Sigmoid colon (tissue), 7 donors: ENCODE measurements at places on chromosomes 2 and 18. TPM values are rescaled to one million over a fixed set of nuclear protein-coding genes. Genes with fewer than 3 reads are reported as not detected.

GRCh38 chr2:233074106-233074505 is 14.0 kb downstream of the INPP5D start:
- H3K4me3 ChIP-seq: no peak overlapping the region
- no peak overlapping the region for H3K27ac ChIP-seq
- no peaks in the 10 kb centered on the region for H3K27me3 ChIP-seq
- no peaks in the 10 kb centered on the region for H3K36me3 ChIP-seq
- no peak for DNase-seq
- H3K4me1 ChIP-seq: no peaks in the 10 kb centered on the region

DNA sequence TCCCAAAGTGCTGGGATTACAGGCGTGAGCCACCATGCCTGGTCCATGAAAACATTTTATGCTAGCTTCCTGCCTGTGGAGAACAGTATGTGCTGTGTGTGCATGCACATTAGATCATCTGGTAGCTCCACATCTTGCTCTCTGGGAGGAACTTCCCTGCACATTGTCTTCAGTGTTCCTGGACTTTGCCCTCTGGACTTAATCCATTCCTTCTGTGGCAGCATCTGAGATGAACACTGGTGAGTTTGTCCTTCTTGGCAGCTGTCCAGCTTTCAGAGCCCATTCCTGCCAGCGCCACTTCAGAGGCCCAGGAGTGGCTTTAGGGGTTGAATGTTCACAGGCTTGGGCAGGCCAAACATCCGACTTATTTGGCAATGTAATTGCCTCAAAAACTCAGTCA is 65.2 kb downstream of the POU3F3 start:
- DNase-seq: no peak
- no peak overlapping the region for H3K27ac ChIP-seq
- H3K4me1 ChIP-seq: no peaks in the 10 kb centered on the region
- no peaks in the 10 kb centered on the region for H3K27me3 ChIP-seq
- no peaks in the 10 kb centered on the region for H3K36me3 ChIP-seq

- H3K4me3 ChIP-seq: no peak overlapping the region
- DNase-seq: no peak
- no peaks in the 10 kb centered on the region for H3K4me1 ChIP-seq
- H3K36me3 ChIP-seq: no peaks in the 10 kb centered on the region
Observed at GRCh38 chr18:1383465-1383864, 478.8 kb downstream of the ADCYAP1 start.

DNA sequence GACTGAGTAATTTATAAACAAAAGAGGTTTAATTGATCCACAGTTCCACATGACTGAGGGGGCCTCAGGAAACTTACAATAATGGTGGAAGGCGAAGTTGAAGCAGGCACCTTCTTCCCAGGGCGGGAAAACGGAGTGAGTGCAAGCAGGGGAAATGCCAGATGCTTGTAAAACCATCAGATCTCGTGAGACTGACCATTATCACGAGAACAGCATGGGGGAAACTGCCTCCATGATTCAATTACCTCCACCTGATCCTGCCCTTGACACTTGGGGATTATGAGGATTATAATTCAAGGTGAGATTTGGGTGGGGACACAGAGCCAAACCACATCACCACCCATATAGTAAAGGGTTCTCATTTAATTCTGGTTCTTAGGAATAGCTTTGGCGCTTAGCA is 219.5 kb upstream of the ATP5MC3 start:
- no peaks in the 10 kb centered on the region for H3K27me3 ChIP-seq
- no peak overlapping the region for H3K27ac ChIP-seq
- H3K36me3 ChIP-seq: no peaks in the 10 kb centered on the region
- no peaks in the 10 kb centered on the region for H3K4me1 ChIP-seq

DNA sequence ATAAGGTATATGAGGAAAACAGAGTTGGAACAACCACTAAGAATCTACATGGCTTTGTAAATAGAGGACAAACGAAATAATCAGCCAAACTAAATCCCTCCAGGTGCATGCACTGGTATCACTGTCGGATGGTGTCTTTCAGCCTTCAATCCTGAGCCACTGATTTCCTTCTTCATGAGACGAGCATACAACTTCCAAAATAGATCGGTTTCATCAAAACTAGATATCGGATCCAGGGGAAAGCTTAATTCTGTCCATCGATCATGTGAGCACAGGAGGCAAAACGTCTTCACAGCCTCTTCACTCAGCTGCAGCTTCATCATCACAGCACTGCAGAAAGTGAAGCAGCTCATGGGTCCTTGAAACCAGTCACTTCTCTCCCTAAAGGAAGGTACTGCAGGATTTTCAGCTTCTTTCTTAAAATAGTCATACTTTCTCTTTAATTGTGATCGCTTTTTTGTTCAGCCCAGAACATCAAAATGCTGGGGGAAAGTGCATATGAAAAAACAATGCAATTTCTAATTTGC is 80.5 kb downstream of the DTNB start:
- H3K4me1 ChIP-seq: no peaks in the 10 kb centered on the region
- no peaks in the 10 kb centered on the region for H3K27me3 ChIP-seq
- no peak overlapping the region for H3K27ac ChIP-seq
- no peak overlapping the region for H3K4me3 ChIP-seq

- no peak overlapping the region for H3K27ac ChIP-seq
- H3K4me1 ChIP-seq: no peaks in the 10 kb centered on the region
- no peaks in the 10 kb centered on the region for H3K36me3 ChIP-seq
- no peak for DNase-seq
- H3K4me3 ChIP-seq: no peak overlapping the region
Observed at GRCh38 chr18:68500556-68500955, 214.4 kb downstream of the TMX3 start.

DNA sequence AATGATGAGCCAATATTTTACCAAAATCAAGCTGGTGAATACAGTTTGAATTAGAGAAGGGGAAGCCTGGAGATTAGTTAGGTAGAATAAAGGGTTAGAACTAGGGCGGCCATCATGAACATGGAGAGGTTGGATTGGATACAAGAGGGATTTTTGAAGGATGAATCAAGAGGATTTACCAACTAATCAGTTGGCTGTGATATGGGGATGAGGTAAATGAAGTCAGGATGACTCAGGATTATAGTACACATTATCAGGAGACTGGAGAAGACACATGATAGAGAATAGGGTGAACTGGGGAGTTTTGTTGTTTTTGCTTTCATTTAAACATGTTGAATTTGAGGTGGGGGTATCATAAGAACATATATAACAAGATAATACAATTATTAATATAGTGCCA is 73.8 kb upstream of the PROKR1 start:
- no peak for DNase-seq
- H3K4me3 ChIP-seq: no peak overlapping the region
- no peaks in the 10 kb centered on the region for H3K36me3 ChIP-seq
- H3K4me1 ChIP-seq: no peaks in the 10 kb centered on the region

- no peak overlapping the region for H3K27ac ChIP-seq
- no peaks in the 10 kb centered on the region for H3K36me3 ChIP-seq
- H3K4me1 ChIP-seq: no peaks in the 10 kb centered on the region
- no peak overlapping the region for H3K4me3 ChIP-seq
- H3K27me3 ChIP-seq: no peaks in the 10 kb centered on the region
Observed at GRCh38 chr2:39603436-39603835, 62.3 kb upstream of the TMEM178A start.

- no peaks in the 10 kb centered on the region for H3K4me1 ChIP-seq
- DNase-seq: no peak
- no peak overlapping the region for H3K4me3 ChIP-seq
- H3K27ac ChIP-seq: no peak overlapping the region
- H3K36me3 ChIP-seq: peaks cover 39% of the 10 kb centered on the region
Observed at GRCh38 chr2:158629116-158629515, 166.0 kb upstream of the DAPL1 start.

GRCh38 chr2:117127680-117128079 is 686.8 kb upstream of the DDX18 start:
- no peak for DNase-seq
- no peaks in the 10 kb centered on the region for H3K4me1 ChIP-seq
- no peak overlapping the region for H3K4me3 ChIP-seq
- no peaks in the 10 kb centered on the region for H3K27me3 ChIP-seq

GRCh38 chr2:224819075-224819474 is 102.9 kb upstream of the CCDC195 start:
- no peaks in the 10 kb centered on the region for H3K27me3 ChIP-seq
- no peak overlapping the region for H3K27ac ChIP-seq
- no peak for DNase-seq
- no peaks in the 10 kb centered on the region for H3K36me3 ChIP-seq
- H3K4me3 ChIP-seq: no peak overlapping the region

GRCh38 chr2:36459725-36460137 is 104.2 kb downstream of the CRIM1 start:
- H3K4me3 ChIP-seq: no peak overlapping the region
- H3K27ac ChIP-seq: peak overlapping the region; percentile 36
- peaks cover 3% of the 10 kb centered on the region for H3K36me3 ChIP-seq
- peaks cover 69% of the 10 kb centered on the region for H3K4me1 ChIP-seq
- DNase-seq: no peak

DNA sequence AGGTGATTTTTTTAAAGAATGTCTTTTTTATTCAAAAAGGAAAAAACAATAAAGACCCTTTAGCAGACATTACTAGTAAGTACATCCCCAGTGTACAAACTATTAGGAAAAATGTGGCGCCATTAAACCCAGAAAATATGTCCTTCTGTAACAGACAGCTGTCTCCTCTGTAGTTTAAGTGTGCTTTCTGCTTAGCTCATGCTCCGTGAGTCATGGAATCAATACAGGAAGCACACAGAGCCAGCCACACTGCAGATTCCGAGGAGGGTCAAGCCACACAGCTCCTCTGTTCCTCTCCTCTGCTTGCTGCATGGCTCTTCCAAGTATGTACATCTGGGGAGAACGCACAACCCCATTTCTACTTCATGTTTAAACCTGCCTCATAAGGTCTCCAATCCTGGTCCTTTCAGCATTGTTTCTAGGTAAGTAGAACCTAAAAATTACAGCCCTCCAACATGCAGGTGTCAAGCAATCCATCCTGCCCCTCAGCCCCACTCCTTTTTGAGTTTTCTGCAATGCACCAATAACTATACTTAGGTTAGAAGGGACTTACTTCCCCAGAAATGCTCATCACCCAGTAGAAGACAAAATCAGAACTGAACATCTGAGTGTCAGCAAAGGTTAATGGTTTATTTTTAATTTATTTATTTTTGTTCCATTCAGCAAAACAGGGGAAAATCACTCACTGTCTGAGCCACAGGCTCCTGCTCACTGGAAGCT is 37.5 kb downstream of the ACVR1 start:
- no peaks in the 10 kb centered on the region for H3K27me3 ChIP-seq
- peaks cover 60% of the 10 kb centered on the region for H3K4me1 ChIP-seq
- H3K36me3 ChIP-seq: no peaks in the 10 kb centered on the region
- H3K27ac ChIP-seq: peak overlapping the region; percentile 82

DNA sequence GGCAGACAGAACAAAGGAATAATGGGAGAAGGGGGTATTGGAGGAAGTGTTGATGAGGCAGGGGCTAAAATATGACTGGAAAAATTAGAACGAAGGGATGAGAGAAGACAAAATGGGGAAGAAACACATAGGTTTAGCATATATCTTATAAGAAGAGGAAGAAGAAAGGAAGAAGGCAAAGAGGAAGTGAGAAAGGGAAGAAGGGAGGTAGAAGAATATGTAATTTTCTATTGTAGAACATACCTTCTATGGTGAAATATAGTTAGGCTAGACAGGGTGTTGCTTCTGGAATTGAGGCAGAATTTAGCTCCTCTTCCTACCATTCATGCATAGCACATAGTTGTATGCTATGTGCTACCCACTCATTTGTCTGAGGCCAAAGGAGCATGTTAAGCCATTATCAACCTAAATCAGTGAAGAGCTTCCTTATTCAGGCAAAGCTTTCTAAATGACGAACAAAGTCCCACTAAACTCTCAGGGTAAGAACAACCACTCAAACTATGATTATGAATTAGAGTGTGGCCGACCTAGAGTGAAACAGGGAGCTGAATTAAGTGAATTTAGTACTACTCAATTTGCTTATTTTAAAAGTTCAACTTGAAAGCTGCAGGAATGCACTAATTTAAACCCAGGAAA is 180.9 kb upstream of the GALNT5 start:
- H3K36me3 ChIP-seq: no peaks in the 10 kb centered on the region
- no peak for DNase-seq
- H3K27ac ChIP-seq: no peak overlapping the region
- no peaks in the 10 kb centered on the region for H3K27me3 ChIP-seq
- no peaks in the 10 kb centered on the region for H3K4me1 ChIP-seq

DNA sequence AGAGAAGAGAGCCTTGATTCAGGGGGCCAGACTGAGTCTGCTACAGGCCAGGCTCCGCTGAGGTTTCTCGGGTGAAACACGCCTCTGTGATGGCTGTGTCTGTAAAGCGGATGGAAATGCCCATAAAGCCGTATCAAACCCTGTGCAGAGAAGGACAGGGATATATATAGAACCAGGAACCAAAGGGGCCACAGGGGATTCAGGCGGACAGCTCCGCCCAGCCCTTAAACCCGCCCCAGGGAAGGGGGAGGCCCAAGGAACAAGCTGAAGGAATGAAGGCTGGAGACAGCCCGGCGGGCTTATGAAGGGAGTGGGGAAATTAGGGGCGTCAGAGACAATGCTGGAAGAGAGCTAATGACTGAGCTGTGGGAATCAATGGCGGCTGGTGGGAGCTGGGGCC is 42.1 kb downstream of the NHEJ1 start:
- H3K4me3 ChIP-seq: no peak overlapping the region
- no peaks in the 10 kb centered on the region for H3K4me1 ChIP-seq
- H3K27ac ChIP-seq: no peak overlapping the region
- H3K27me3 ChIP-seq: no peaks in the 10 kb centered on the region
- DNase-seq: no peak

GRCh38 chr18:50203801-50204604 is 9.1 kb upstream of the MYO5B start:
- no peak for DNase-seq
- no peaks in the 10 kb centered on the region for H3K27me3 ChIP-seq
- no peak overlapping the region for H3K4me3 ChIP-seq

- DNase-seq: no peak
- H3K27me3 ChIP-seq: no peaks in the 10 kb centered on the region
- no peak overlapping the region for H3K4me3 ChIP-seq
- H3K36me3 ChIP-seq: no peaks in the 10 kb centered on the region
- H3K4me1 ChIP-seq: peaks cover 32% of the 10 kb centered on the region
- no peak overlapping the region for H3K27ac ChIP-seq
Observed at GRCh38 chr2:100423631-100424030, 6.2 kb upstream of the CHST10 start.

Gene CD28
- 1.1 TPM for total RNA-seq

Gene CYRIA
- total RNA-seq: 12.5 TPM

Gene RTP5
- total RNA-seq: not detected

Gene CREG2
- total RNA-seq: not detected

Gene PGAP1
- total RNA-seq: 6.6 TPM

Gene PAIP2B
- 12.2 TPM for total RNA-seq
